Stimulated activated CD8-positive, alpha-beta memory T cell treated with anti-CD3 and anti-CD28 coated beads, Interleukin-4, amount 100 ng/mL, for 1 hour (primary cell): ENCODE measurements at places on chromosomes 13 and 19.
A peak's percentile ranks its signal among the peaks of the same experiment; 100 is the strongest.

DNA sequence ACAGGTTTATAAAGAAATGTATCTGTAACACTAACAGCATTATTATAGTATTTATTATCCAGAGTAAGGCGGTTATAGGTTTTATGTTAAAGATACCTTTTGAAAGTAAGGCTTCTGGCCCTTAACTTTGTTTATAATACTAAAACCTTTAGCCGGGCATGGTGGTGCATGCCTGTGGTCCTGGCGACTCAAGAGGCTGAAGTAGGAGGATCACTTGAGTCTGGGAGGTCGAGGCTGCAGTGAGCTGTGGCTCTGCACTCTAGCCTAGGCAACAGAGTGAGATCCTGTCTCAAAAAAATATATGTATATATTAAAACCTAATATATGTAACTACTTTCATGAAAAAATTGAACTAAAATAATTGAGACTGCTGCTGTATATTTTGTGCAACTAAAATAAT, 98.7 kb upstream of the KLF5 start:
- DNase-seq: no peak

DNA sequence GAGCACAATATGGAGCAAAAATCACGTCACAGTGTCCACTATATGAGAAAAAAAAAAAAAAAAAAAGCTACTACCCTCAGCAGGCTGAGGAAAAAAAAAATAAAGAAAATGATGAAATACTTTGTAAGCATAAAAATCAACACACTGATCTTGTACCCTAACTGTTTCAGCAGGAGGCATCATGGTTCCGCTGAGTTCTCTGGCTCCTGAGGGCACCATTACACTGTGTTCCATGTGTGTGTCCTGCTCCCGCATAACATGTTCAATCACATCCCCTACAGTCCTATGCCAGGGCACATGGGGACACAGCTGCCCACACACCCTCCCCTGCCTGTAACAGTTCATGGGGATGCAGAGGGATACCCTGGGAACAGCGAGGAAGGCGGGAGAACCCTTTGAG, 33.5 kb downstream of the DOCK9 start:
- no peak for DNase-seq

DNA sequence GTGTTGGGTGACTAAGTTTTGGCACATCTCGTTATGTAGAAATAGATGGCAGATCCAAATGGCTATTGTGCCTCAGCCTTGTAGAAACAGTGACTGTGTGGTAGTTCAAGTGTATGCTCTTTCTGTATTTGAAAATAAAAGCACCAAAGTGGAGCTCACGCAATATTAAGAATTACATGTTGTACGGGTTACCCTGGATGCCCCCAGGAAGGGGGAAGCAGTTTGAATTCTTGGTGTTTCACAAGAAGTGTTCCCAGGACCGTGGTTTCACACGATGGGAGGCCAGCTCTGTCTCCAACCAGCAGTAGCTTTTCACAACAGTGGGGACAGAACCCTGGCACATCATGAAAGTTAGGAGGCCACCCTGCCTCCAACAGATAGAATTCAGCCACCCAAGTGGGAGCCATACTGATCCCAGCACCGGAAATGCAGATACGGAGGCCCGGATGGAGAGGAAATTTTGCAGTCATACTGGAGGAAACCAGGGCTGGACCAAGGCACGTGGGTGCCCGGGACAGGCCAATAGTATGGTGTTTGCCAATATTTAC, 8.9 kb downstream of the FLT1 start:
- no peak for DNase-seq

DNA sequence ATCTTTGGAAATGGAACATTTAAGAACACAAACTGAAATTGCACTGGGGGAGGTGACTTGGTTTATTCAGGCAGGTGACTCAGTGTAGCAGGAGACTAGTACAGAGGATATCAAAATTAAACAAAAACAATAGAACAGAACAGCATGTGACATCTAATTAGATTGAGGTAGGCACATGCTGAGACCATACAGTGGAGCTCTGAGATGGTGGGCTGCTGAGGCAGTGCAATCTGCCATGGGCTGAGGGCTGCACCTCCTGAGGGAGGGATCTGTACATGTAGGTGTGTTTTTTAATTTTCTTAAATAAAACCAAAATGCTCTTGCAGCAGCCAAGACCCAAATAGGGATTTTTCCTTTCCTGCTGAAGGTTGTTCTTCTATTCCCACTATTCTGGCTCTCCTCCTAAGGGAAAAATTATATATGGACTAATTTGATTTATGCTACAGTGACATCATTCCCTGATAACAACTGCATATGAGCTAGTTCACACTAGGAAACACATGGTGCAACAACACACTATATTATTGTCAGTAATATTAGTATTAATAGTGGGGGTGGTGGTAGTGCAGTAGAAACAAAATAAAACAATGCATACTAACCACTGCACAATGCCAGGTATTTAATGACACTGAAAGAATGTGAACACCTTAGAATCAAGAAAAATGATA, 48.0 kb downstream of the LNX2 start:
- no peak for DNase-seq

DNA sequence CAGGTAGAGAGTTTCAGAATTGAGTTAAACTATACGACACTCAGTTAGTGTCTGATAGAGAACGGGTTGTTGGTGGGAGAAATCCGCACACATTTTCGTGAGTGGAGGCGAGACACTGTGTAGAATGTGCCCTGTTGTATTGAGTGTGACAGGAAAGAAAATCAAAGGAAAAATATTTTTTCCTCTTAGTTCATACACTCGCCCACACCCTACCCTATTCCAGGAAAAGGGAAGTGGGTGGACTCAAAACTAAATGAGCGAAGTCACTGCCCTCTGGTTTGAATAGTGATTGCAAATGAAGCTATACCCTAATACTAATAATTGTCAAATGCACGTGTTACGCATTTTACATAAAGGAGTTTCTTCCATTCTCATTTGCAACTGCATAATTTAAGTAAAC, 2.0 kb downstream of the ZNF347 start:
- no peak for DNase-seq

DNA sequence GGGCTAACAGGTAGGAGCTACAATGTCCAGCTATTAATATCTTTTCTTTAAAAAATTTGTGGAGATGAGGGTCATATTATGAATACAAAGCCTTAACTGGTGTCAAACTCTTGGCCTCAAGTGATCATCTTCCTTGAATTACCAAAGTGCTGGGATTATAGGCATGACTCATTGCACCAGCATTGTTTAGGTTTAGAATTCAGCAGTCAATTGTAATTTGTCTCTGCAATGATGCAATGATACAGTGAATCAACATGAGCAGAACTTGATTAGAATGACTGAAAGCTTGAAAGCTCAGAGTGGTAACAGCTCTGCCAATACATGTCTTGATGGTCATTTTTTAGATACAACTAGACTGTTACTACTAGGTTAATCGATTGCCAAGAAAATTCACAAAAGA, 752.8 kb upstream of the MIR17HG start:
- no peak for DNase-seq

GRCh38 chr13:37263871-37264270, 158.4 kb upstream of the CSNK1A1L start:
- DNase-seq: no peak

GRCh38 chr13:51953347-51954195, 57.7 kb downstream of the ATP7B start:
- DNase-seq: no peak

DNA sequence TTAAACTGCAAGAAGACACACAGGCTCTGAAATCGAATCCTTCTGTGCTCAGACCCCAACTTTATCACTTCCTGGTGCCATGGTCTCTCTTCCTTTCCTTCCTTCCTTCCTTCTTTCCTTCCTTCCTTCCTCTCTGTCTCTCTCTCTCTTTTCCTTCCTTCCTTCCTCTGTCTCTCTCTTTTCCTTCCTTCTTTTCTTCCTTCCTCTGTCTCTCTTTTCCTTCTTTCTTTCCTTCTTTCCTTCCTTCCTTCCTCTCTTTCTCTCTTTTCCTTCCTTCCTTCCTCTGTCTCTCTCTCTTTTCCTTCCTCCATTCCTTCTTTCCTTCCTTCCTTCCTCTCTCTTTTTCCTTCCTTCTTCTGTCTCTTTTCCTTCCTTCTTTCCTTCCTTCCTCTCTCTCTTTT, 127.2 kb upstream of the CACNA1A start:
- no peak for DNase-seq

GRCh38 chr19:28977826-28978225, 235.1 kb downstream of the UQCRFS1 start:
- DNase-seq: no peak

DNA sequence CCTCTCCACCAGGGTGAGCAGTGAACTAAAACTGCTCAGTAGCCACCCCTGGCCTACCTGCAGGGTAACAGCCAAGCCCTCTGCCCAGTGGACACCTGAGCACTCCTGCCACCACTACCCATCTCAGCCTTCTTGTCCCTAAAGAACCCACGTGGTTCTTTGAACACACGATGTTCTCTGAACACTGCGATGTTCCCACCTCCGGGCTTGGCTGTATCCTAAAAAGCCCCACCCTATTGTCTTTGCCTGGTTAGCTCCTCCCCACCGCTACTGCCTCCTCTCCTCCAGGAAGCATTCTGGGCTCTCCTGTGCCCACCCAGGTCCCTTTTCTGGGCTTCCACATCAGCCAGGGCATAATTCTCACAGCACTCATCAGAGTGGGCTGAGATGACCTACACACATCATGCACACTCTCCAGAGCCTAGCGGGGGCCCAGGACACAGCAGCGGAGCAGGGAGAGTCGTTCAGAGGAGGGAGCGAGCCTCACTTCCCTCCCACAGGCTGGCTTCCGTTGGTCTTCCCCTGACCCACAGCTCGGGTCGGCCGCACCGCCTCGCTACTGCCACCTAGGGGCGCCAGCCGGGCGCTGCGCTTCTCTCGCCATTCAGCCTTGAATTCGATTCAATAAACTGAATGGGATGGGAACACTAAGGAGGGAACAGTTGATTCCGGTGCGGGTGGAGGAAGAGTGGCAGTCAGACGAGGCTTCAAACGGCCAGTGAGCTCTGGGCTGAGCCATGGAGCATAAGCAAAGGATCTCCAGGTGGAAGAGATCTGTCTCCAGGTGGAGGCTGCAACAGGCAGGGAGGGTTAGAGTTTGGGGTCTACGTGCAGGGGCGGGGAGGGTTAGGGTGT, 3.2 kb downstream of the ELAVL1 start:
- peak; percentile 49 for DNase-seq

DNA sequence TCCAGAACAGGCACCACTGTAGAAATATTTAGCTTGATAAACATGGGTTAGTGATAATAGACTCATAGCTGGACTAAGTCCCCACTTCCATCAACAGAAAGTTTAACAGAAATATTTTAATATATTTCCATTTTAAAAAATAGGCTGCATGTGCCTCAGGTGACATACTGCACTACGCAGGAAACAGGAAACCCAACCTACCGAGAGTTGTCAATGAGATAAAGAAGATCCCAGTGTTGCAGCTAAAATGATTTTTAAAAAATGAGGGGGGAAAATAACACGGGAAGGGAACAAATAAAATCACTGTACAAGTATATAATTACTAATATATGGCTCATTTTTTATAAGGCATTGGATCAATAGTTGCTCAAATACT, 154.8 kb downstream of the TBC1D4 start:
- no peak for DNase-seq

- no peak for DNase-seq
Measured at GRCh38 chr13:89755729-89756492, 1591.6 kb upstream of the MIR17HG start.
